Occipital lobe (tissue), 3 donors: ENCODE measurements at places on chromosomes 3 and 15. TPM values are rescaled to one million over a fixed set of nuclear protein-coding genes. Genes with fewer than 3 reads are reported as not detected.
A peak's percentile ranks its signal among the peaks of the same experiment; 100 is the strongest.

Gene GOLGA8H
- total RNA-seq, result 0.31 TPM

Gene GOLGA8T
- total RNA-seq, result 0.16 TPM

Gene GATM
- 150 TPM for total RNA-seq

Gene AP3B2
- total RNA-seq, result 52.9 TPM

Gene ASB14
- total RNA-seq, result not detected

Gene FBXW12
- total RNA-seq, result 2.5 TPM

Gene PLAAT1
- total RNA-seq, result 8.1 TPM

Gene LRRC31
- total RNA-seq, result not detected

Gene IREB2
- 76.9 TPM for total RNA-seq

Gene TMEM108
- 27.1 TPM for total RNA-seq

Gene RTP2
- not detected for total RNA-seq

Gene HHATL
- not detected for total RNA-seq

- no peak for DNase-seq
These were observed 188.4 kb downstream of the TBC1D5 start for GRCh38 chr3:17554078-17554477.

GRCh38 chr15:59993041-59993750 is 10.9 kb upstream of the FOXB1 start:
- DNase-seq, result no peak

DNA sequence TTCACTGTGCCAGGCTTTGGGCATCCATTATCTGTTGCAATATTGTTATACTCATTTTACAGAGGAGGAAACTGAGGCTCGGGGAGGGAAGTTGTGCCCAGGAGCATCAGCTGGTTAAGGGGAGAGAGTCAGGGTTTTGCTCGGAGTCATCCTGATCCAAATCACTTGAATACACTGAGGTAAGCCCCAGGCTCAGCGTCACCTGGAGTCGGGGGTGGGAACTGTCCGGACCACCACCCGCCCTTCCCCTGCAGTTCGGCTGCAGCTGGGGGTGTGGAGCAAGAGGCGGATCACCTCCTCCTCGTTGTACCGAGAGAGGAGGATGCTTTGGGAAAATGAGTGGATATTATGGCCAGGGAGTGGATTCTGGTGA is 646 bp downstream of the HRH1 start:
- no peak for DNase-seq

DNA sequence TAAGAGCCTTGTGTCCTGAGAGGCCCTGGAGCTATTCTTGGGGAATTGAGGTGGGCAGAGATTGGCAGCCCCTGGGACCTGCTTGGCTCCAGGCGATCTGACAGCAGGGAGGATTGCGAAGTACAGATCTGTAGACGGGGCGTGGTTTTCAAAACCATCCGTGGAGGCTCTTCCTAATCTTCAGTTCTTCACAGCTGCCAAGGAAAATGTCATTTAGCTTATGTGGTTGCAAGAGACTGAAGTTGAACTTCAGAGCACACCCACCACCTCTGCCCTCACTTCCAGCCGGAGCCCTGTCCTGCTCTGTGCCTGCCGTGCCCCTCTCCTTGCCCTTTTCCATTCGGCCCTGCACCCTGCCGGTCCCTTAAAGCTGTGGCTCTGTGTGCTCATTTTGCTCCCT is 12.9 kb downstream of the NISCH start:
- DNase-seq, result peak; percentile 30

GRCh38 chr15:71889385-71889784 is 79.0 kb downstream of the NR2E3 start:
- no peak for DNase-seq

GRCh38 chr15:80778964-80779657 is at the start of gene CEMIP:
Gene CEMIP, plus strand, starts transcription at chr15:80779370. Its CDS starts 94,510 bp downstream, at chr15:80873880.
- peak; percentile 65 for DNase-seq

GRCh38 chr3:41600616-41601015 is 361.3 kb downstream of the ULK4 start:
- DNase-seq, result no peak

DNA sequence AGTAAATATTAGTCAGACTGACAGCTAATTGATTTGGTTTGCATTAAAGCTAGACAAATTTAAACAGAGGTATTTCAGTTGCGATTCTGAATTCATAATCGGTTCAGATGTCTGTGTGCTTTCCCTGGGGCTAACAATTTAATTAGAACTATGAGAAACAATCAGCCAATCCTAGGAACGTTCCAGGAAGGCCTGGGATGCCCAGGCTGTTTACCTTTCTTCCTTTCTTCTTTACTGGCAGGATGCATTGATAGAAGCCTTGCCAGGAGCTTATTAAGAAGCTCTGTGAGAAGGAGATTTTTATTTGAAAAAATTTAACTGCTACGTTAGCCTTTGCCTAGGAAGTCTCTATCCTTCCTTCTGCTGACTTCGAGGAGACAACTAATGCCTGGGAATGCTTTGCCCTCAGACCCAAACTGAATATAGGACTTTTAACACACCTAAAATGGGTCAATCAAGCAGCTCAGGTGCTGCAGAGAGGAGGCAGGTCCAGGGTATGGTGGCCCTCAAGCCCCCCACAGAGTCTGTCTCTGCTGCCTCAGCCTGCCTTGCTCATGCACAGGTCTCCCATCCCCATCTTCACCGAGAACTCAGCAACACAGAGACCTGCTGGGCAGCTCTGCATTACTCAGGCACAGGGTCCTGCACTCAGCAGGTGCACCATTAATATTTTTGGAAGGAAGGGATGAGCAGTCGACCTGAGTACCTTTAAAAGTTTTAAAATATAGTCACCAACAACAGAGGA is 48.5 kb downstream of the PCSK6 start:
- no peak for DNase-seq

GRCh38 chr3:55584030-55584429 is 96.9 kb upstream of the WNT5A start:
- DNase-seq, result no peak
